ENCODE measurements at places on chromosomes 1 and 21.

GRCh38 chr1:204075890-204076846, 3.3 kb downstream of the SOX13 start:
- no peak for DNase-seq

DNA sequence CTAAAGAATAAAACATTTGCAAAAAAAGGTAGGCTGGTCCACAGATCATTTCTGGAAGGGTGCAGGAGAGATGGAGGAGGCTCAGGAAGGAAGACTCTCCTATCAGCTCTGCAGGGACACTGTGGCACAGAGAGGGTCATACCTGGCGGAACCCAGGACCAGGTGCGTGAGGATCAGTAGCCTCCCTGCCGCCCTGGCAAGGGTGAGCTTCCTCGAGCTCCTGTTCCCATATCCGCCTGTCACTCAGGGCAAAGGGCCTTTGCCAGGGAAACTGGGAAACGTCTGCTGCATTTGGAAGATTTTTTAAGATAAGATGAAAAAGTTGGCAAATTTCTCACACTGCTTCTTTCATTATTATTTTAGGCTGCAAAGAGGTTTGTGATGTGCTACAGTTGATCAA, 112.1 kb upstream of the TIAM1 start:
- DNase-seq = no peak

DNA sequence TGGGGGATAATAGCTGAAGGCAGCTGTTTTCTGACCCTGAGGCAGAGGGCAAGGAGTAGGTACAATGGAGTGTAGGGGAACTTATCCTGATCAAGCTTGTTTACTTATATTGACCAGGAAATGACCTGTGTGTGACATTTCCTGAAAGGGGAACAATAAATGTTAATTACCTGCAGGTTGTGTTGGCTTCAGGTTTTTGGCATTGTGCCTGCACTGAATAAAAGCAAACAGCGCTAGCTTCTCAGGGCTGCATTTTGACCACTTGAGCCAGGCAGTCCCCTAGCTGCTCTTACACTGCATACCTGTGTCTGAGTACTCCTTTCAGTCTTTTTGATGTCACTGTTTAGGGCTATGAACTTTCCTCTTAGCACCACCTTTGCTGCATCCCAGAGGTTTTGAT, 40.6 kb downstream of the DRAM2 start:
- no peak for DNase-seq

- no peak for DNase-seq
Observed at GRCh38 chr1:41478118-41478748, 6.2 kb downstream of the EDN2 start.

GRCh38 chr1:66695116-66695515, 57.1 kb upstream of the DYNLT5 start:
- DNase-seq = no peak

DNA sequence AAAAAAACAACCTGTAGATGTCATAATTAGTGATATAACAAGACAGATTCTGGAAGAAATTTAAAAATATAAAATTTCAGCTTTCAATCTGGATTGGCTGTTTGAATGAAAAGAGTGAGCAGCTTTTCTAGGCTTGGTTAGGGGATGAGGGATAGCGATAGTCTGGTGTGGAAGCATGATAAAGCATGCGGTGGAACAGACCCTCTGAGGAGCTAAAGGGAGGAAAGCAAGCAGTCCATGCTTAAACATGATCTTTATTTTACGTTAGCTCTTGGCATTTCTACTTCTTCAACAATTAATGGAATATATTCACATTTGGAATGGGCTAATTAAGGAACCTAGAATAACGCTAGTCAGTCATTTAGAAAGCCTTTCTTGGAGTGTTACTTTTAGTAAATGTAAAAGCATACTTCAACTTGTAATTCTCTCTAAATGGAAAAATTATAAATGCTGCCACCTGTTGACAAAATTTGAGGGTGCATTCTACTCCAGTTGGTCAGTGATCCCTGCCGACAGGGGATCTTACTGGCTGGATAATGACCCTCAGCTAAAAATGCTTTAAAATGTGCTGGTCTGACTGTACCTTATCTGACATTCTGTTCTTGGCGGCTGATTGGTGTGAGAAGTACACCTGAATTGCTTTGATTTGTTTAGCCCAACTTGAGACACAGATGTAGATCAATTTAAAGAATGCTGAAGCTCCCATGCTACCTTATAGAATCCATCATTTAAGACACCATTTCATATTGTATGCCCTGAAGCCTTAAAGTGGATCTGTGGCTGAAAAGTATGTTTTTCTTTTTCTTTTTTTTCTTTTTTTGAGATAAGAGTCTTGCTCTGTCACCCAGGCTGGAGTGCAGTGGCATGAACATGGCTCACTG, 61.2 kb downstream of the AK4 start:
- DNase-seq = no peak

GRCh38 chr1:29211086-29212030, 19.4 kb downstream of the MECR start:
- DNase-seq = no peak

GRCh38 chr1:38613996-38614395, 245.6 kb downstream of the RRAGC start:
- DNase-seq = no peak

- DNase-seq = no peak
Observed at GRCh38 chr21:36005879-36006400, 54.4 kb downstream of the SETD4 start.

GRCh38 chr1:183124259-183124658, 61.8 kb upstream of the LAMC2 start:
- DNase-seq = no peak

- DNase-seq = no peak
Observed at GRCh38 chr1:201456499-201457309, 12.3 kb downstream of the PHLDA3 start.

DNA sequence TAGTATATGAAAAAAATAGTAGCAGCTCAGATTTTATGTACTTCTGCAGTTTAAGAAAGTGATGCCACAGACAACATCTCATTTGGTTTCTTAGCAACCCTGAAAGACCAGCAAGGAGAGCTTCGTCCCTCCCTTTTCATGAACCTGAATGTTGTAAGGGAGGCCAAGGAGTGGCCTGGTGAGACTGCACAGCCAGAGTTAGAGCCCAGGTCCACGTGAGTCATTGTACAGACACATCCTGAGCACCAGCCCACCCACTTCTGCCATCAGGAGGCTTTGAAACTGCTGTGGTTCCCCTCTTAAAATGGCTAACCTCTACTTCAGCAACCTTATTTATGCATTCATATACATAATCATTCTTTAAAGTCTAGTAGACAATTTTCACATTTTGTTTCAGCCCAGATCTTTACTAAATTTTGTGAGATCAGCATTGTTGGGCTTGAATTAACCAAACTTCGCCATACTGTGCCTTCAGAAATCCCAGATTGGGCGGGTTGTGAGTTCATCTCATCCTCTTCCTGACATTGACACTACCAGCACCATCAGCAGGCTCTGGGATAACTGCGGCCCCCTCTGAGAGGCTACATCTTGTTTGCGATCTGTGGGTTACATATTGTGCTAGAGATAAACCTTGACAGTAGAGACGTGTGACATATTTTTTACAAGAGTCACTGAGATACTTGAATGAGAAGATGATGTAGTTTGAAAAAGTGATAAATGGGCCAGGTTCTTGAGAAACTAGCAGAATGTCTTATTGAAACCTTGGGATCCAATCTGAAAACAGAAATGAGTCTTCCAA, 106.7 kb downstream of the CAMTA1 start:
- peak; percentile 32 for DNase-seq

- DNase-seq = no peak
Observed at GRCh38 chr1:10950316-10951172, 61.9 kb upstream of the TARDBP start.

DNA sequence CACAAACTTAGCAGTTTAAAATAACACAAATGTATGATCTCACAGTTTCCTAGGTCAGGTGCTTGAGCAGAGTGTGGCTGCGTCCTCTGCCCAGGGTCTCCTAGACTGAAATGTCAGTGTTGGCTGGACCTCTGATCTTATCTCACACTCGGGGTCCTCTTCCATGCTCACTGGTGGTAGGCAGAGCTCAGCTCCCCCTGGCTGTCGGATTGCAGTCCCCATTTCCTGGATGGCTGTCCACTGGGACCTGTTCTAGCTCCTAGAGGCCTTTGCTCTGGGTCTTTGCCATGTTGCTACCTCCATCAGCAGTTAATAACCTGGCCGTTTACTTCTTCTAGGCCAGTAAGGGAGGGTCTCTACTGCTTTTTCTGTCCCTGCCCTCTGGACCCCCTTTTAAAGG, 107.5 kb downstream of the PCNX2 start:
- DNase-seq = no peak

- no peak for DNase-seq
Observed at GRCh38 chr1:89957107-89957506, 37.8 kb upstream of the ZNF326 start.

- DNase-seq = peak; percentile 47
Observed at GRCh38 chr1:2046174-2046917, 3.9 kb upstream of the PRKCZ start.

DNA sequence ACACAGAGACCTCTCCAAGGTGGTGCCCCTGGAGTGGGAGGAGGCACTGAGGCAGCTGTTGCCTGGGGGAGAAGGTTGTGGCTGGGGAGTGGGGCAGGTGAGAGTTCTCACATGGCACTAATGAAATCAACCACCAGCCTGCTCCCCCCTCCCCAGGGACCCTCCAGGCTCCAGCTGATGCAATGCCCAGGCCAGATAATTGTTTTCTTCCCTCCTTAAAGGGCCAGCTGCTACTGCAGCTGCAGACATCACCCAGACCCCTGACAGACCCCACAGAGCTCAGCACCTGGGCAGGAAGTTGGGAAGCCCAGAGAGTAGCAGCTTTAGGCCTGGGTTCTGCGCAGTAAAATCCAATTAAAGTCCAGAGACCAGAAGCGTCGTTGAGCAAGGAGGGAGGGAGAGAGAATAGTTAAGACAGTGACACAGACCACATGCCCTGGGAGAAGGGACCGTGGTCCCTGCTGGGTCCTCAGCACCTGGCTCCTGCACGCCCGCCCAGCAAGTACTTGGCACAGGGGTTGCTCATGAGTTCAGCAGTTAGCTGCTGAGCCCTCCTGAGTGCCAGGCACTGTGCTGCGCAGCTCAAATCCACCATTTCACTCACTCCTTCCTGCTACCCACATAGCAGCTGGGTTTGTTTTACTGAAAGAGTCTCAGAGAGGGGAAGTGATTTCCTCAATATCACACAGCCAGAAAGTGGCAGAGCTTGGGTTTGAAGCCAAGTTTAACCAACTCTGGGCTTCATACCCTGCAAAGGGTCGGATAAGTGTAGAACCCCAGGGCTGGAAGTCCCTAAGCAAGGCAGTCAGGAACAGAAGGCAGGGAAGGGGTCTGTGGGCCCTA, 1.9 kb downstream of the RIMS3 start:
- DNase-seq = no peak

DNA sequence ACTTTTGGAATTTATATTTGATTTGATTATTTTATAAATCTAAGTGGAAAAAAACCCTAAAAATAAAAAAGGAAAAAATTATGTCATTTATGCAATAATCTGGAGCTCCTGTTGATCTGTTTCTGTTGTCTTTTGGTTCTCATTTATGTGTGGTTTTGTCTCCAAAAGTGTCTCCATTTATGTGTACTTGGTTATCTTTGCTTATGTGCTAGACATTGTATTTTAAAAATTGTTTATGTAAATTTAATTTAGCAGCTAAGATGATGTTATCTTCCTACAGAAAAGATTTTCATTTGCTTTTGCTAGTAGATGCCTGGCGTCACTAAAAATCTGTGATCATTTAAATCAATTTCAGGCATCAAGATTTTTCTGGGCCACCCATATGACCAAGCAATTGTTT, 95.7 kb downstream of the OSBPL9 start:
- no peak for DNase-seq

- no peak for DNase-seq
Observed at GRCh38 chr1:206905295-206906164, 8.3 kb downstream of the IL24 start.
